Stimulated activated CD8-positive, alpha-beta memory T cell treated with anti-CD3 and anti-CD28 coated beads, Interleukin-4, amount 100 ng/mL, for 24 hours (primary cell): ENCODE measurements at places on chromosomes 7 and 10.
A peak's percentile ranks its signal among the peaks of the same experiment; 100 is the strongest.

GRCh38 chr10:68560943-68561864 lies 1.1 kb downstream of the TET1 start:
- DNase-seq, result no peak

GRCh38 chr7:131471250-131472004 lies 85.0 kb downstream of the PODXL start:
- no peak for DNase-seq

GRCh38 chr10:97319671-97320479 lies 804 bp downstream of the FRAT1 start:
- peak; percentile 40 for DNase-seq

DNA sequence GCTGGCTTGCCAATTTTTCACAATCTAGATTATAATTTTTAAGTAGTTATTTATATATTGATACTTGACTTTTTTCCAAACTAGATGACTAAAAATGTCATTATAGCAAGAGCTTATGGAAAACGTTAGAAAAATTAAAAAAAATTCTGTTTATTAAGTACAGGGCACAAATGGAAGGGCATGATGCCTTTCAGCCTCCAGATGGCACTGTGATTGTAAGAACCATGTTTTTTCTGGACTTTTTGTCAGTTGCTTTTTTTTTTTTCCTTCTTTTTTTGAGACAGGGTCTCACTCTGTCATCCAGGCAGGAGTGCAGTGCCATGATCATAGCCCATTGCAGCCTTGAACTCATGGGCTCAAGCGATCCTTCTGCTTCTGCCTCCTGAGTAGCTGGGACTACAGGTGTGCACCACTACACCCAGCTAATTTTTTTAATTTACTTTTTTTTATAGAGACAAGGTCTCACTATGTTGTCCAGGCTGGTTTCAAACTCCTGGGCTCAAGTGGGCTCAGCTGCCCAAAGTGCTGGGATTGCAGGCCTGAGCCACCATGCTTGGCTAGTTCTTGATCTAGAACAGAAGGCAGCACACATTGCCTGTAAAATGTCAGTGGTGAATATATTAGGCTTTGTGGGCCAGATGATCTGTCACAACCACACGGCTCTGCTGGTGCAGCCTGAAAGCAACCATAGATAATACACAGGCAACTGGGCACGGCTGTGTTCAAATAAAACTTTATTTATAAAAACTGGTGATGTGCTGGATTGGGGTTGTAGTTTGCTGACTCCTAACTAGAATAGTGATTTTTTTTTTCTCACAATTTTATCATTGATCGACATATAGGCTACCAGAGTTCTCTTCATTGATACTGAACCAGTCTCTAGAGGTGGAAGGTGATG lies 27.4 kb downstream of the UCMA start:
- DNase-seq, result no peak

DNA sequence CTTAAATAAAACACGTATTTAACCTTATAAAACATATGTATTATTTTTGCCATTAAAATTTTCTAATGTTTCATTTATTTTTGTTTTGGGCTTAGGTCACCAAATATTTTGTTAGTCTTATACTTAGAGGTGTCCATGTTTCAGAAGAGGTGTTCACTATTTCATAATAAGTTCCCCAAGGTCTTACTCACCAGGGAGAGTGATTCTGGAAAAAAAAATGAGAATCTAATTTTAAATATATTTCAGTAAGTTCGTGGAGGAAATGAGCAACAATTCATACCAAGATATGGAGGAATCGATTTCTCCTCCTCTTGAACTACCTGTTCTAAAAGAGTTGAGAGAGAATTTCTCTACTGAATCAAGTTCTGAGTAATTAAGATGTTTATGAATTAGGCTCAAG lies 271.6 kb upstream of the SLC26A5 start:
- no peak for DNase-seq

GRCh38 chr7:43937444-43937843 lies 11.2 kb downstream of the UBE2D4 start:
- DNase-seq, result no peak

GRCh38 chr10:8386781-8387180 lies 332.3 kb downstream of the GATA3 start:
- no peak for DNase-seq

- DNase-seq, result no peak
Observed at GRCh38 chr10:47021850-47022249, 110.6 kb downstream of the PTPN20 start.

GRCh38 chr10:97781618-97782331 lies 10.0 kb upstream of the SFRP5 start:
- DNase-seq, result no peak

DNA sequence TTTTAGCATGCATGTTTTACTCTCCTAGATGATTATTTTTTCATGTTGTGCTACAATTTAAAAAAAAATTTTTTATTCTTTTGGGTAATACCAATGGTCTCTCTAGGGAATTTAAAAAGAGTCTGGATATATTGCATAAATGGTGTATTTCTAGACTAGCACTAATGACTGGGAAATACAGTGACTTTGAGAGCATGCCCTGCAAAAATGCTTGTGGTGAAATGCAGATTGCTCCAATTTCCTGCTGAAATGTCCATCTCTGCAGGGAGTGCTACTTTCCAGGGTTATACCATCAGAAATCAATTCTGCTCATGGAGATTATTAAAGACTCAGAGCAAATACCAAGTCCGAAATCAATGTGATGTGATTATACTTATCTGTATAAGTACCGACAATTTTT lies 186.1 kb downstream of the PRKG1 start:
- no peak for DNase-seq

- no peak for DNase-seq
Observed at GRCh38 chr10:18140149-18140956, at the start of gene CACNB2. Gene CACNB2 (plus strand): TSS chr10:18140424.

DNA sequence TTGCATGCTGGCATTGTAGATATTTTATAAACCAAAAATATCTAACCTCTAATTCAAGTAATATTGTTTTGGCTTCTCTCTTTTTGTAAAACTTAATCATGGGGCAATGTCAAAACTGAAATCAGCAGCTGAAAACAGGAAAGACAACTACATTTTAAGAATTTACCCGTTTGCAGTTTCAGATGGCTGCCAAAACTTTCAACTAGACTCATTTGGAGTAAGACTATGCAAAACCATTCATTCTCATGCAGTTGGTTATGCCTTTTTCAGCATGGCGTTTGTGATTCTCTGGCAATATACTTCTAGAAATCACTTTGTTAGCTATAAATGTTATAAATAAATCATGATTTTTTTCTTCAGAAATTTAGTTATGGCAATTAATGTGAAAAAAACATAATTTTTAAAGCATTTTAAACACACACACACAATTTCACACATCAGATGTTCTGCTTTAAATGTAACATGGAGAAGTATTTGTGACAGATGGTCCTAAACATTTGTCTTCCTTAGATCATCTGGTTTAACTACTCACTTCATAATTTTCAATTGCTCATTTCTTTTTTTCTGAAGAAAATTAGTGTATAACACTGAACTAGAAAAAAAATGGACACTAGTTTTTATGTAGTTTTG lies 116.4 kb downstream of the ITGB8 start:
- no peak for DNase-seq

- no peak for DNase-seq
Observed at GRCh38 chr7:149021725-149022062, 6.6 kb downstream of the PDIA4 start.

- no peak for DNase-seq
Observed at GRCh38 chr10:13956826-13957225, 370.1 kb downstream of the PRPF18 start.

DNA sequence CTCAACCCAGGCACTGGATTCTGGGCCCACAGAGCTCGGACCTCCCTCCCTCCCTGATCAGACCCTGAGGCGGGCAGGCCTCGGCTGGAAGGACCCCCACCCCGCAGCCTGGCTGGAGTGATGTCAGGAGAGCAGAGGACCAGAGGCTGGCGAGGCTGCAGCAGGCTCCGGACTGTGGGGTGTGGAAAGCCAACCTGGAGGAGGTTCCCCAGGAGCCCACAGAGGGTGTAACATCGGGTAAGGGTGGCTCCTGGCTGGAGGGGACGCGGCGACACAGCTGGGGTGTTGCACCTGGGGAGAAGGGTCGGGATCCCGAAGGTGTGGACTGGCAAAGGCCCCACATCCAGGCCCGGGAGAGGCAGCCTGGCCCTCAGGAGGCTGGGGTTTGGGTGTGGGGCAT lies 8.9 kb upstream of the MICALL2 start:
- DNase-seq, result no peak

GRCh38 chr10:103855424-103855823 lies at the start of gene SH3PXD2A:
Gene SH3PXD2A (minus strand): TSS chr10:103855576. CDS start chr10:103855266, 310 bp downstream.
- no peak for DNase-seq

DNA sequence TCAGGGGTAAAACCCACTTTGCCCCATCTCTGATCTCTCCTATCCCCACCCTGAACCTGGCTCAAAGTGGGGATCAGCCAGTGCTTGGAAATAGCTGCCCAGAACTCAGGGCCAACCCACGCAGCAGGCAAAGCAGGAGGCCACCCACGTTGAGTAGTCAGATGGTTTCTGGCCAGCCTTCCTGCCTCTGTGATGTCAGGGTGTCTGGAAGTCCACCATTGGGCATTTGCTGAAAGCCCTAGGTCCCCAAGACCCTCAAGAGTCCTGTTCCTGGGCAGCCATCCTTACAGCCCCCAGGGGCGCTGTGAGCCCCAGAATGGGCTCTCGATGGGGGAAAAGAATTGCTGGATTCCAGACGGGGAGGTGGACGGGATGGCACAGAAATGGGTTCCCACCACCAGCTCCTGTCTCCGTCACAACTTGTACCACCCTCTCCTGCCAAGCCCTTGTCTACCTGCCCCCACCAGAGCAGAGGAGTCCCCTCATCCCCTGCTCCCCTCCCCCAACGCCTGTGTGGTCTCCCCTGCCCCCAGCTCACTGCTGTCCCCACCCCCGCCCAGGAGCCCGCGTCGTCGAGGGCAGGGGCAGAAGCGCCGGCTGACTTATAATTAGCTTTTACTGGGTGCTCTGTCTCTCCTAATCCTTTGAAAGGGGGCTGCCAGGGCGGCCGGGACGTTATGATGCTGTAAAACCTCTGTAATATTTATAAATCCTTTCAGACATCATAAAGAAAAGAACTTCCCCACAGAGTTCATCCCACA lies 3.9 kb downstream of the MYL10 start:
- DNase-seq, result no peak

DNA sequence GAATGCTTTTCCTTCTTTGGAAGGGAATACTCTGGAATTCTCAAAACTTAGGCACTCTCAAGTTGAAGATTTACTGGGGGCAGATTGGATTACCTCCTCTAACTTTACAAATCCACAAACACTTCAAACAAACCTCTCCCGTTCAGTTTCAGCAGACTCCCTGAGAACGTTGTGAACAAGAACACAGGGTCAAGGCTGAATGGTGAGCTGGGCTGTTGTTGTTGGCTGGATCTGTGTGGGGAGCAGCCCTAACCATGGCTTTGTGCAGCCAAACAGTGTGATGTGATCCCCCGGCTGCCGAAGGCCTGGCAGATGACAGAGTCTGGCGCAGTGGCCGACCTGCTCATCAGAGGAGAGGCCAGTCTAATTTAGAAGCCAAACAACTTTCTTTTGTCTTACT lies 93.1 kb downstream of the BMPER start:
- no peak for DNase-seq

DNA sequence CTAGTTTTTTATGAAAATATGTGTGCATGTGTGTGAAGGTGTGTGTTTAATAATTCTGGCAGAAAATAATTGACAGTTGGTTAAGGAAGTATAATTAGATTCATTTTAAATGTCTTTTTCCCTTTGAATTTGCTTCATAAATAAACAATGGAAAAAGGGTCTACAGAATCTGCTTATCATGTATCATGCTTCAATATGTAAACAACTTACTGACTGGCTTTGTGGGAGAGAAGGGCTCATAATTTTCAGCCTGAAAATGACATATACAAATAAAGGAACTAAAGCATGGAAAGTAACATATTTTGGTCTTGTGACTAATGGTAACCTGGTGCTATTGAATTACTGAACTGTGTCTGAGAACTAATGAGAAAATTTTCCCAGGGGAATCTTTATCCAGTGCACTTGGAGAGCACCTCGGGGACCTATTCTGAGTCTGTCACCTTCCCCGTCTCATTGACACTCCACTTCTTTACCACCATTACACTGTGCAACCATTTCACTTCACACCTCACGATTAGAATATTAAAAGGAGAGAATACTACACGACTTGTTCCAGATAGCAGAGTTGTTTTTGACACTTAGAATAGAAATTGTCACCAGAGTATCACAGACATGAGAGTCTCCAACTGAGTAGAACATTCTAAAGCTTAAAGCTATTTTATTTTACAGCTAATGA lies 298.6 kb downstream of the TFEC start:
- no peak for DNase-seq

GRCh38 chr7:114372619-114373018 lies 42.0 kb upstream of the FOXP2 start:
- DNase-seq, result no peak

- no peak for DNase-seq
Observed at GRCh38 chr10:96292971-96293920, 11.0 kb upstream of the DNTT start.

DNA sequence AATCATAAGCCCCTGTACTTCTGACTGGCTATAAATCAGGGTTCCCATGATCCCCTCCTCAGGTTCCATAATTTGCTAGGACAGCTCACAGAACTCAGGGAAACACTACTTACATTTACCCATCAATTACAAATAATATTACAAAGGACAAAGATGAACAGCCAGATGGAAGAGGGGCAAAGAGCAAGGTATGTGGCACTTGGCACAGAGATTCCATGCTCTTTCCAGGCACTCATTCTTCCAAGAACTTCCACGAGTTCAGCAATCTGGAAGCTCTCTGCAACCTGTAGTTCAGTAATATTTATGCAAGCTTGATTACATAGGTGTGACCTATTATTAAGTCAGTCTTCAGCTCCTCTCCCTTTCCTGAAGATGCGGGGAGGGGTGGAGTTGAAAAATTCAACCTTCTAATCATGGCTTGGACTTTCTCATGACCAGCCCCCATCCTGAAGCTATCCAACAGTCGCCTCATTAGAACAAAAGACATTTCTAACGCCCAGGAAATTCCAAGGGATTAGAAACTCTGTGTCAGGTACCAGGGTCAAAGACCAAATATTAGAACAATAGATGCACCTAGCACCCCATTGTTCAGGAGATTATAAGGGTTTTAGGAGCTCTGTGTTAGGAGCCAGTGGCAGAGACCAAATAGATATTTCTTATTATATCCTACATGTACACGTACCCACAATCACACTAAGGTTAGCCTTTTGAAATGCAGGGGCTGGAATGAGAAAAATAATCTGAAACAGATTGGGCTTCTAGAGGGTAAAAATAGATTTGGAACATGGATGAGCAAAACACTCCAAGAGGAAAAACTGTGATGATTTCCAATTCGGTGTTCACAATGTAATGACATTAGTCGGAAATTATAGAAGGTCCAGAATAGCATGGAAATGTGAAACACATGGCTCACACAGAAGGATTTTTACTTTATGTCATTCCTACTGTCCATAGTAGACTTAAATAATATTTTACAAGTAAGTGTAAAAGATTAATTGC lies 7.0 kb downstream of the ANKMY2 start:
- DNase-seq, result no peak
